ENCODE measurements at places on chromosomes 1 and 21.

DNA sequence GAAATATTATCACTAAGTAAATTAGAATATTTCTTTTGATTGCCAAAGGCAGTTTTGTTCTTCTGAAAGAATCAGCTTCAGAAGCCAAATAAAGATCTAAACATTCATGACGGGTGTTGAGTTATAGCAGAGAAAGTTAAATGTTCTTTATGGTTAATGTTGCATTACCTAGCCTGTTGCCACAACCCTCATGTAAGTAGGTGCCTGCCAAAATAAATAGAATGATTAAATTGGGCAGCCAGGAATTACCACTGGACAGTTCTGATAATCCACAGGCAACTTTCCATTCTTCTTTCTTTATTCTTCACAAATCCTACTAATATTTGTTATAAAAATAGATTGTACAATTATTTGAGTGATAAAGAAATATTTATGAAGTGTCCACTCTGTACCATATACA, 217.9 kb upstream of the NRIP1 start:
- no peak for DNase-seq

DNA sequence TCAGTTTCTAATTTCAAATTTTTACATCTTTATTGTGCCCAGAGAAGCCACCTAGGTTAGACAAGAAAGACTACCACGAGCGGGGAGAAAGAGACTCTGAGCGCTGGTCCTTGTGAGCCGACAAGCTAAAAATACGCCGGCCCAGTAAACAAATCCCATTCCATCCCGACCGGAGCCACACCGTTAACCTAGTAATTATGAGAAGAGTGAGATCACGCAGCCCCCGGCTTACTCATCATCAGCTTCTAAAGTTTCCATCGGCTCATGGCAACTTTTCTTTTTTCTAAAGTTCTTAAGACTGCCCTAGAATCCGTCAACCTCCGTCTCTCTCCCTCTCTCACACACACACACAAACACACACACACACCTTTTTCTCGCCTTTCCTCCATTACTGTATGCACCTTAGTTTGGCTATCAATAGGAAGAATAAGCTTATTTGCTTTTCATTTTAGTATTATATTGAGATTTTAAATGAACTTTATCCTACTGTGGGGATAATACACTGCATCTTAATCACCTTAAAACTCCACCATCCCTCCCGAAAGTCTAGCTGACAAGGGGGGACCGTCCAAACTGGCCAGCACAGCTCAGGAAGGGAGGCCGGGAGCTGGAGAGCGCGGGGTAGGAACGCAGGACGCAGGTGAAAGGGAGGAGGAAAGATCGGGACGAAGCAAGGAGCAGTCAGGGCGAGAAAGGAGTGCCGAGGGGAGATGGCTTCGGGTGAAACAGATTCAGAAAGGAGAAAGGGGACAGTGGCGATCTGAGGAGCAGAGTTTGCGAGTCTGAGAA, 728 bp downstream of the OTUD7B start:
- peak; percentile 40 for DNase-seq

DNA sequence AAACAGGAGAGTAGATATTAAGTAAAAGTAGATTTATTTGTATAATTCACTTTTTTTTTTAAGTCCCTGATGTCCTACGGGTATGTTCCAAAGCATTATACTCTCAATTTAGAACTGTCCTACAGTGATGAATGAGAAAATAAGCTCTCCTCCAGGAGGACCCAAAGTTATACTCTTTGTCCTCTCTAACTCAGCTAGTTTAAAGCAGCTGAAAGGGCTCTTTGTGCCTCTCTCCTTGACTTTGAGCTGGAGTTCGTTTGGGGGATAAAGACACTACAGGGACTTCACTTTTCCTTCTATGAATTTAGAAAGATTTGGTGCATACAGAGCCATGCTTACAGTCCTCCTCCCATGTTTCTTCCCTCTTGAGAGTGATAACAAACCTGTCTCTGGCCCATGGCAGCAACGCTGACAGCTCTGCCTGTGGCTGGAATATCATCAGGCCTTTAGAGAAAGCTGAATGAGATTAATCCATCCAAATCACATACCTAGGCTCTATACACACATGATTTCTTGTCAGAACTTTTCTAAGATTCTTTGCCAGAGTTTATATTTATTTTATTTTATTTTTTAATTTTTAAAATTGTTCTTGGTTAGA, 134.3 kb downstream of the PIK3R3 start:
- DNase-seq: no peak

DNA sequence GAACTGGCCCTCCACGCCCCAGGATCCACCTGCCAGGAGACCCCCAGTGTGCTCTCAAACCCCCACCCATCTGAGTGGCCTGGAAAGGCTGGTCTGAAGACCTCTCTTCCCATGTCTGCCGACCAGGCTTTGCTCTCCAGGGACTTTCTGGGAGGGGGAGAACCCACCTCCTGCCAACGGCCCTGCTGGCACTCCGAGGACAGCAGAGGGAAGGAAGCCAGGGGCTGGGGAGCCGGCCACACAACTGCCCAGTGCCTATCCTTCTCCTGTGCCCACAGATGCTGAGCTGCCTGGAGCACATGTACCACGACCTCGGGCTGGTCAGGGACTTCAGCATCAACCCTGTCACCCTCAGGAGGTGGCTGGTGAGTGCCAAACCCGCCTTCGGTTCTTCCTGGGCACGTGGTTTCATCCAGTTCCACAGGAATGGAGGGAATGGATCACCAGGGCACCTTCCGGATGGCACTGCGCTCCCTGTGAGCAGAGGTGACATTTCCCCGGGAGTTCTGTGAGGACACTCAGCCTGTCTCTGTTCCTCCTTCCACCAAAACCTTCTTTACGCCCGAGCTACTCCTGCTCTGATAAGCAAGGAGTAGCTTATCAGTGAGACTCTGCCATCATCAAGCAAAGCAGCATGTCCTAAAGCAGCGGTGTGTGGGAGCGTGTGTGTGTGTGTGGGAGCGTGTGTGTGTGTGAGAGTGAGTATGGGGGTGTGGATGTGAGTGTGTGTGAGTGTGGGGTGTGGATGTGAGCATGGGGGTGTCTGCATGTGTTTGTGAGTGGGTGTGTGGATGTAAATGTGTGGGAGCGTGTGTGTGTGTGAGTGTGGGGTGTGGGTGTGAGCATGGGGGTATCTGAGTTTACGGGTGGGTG, 105.5 kb downstream of the PDE9A start:
- no peak for DNase-seq

DNA sequence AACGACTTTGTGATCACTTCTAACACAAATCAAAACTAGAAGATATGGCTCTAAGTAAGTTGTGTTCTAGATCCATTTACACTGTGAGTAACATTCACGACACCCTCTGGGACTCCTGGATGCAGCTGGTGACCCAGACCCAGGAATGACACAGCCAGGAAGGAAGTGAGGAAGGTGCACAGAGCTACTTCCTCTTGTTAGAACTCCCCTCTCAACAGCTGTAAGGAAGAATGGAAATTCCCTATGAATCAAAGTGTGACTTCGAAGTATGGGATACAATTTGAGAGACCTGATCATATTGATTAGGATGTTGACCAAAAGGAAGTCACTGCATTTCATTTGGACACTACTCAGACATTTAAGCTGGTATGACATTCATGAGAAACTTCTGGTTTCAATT, 185.3 kb downstream of the NRIP1 start:
- no peak for DNase-seq

DNA sequence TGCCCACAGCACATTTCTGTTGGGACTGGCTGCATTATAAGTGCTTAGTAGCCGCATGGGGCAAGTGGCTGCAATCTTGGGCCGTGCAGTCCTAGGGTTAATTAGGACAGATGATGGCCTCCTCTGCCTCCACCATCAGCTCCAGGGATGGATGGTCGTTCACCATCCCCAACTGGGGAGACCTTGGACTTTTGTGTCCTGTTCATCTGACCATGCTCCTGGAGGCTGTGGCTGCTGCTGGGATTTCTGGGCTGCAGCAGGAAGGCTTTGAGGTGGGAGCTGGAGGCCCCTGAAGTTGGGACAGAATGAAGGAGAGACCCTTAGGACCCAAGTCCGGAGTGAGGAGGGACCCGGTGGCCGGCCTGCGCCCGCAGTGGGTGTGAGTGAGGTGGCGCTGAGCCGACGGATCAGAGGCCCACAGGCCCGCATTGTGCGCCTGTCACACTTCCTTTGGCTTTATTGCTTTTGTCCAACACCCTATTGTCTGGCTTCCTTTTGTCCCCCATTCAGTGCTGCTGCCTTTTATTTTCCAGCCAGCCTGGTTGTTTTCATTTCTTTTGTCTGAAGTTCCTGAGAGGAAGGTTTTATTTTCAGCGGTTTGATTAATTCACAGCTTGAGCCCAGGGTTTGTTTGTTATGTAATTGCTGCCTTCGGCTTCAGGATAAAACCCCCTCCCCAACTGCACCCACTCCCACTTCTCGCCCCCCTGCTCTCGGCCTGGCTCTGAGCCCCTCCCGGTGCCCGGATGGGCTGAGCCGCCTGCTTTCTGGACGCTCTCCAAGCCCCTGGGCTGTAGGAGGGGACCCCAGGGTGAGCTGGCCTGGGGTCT, 35.6 kb downstream of the SOX13 start:
- no peak for DNase-seq

DNA sequence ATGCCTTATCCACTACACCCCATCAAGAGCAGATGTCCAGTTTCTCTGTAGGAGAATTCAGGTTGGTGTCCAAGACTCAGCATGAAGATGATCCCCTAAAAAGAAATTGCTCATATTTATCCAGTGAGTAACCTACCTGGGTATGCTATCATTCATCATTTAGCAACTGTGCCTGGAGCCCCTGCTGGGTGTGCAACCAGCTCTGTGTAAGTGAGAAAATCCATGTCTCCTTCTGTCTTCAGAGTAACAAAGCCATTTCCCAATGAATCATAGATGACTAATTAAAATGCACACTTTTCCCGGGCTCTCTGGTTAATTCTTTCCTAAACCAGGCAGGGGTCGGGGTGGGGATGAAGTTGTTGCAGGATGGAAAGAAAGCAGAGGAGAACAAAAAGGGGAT, 35.8 kb downstream of the OLFML3 start:
- DNase-seq: no peak

GRCh38 chr1:185512442-185512841, 195.4 kb upstream of the IVNS1ABP start:
- no peak for DNase-seq

DNA sequence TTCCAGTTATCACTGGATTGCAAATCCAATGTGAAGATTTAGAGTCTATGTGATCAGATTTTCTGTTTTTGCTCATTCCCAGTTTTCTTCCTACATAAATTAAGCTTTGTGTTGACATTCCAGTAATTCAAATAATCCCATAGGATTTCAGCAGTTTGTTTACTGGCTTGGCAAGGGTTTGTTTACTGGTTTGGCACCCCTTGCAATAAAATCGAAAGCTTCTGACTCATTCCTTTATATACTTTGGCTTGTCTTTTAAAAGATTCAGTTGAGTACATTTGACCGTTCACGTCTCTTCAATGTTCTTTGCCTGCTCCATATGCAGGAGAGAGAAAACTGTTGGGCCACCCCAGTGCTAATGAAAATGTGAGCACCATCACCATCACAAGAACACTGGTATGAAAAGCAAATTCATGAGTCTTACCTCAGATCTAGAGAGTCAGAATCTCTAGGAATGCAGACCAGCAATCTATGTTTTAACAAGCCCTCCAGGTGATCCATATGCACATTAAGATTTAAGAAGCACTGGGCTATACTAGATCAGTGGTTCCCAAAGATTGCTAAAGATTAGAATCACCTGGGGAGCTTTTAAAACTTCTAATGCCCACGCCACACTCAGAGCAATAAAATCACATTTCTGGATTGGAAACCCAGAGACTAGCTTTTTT, 32.8 kb downstream of the ZC3H11B start:
- no peak for DNase-seq

- no peak for DNase-seq
Observed at GRCh38 chr21:45974073-45975019, 7.2 kb upstream of the COL6A1 start.

GRCh38 chr1:16906873-16907272, 11.1 kb downstream of the RNU1-2 start:
- no peak for DNase-seq

- DNase-seq: no peak
Observed at GRCh38 chr1:39431927-39432326, 59.5 kb upstream of the BMP8A start.

DNA sequence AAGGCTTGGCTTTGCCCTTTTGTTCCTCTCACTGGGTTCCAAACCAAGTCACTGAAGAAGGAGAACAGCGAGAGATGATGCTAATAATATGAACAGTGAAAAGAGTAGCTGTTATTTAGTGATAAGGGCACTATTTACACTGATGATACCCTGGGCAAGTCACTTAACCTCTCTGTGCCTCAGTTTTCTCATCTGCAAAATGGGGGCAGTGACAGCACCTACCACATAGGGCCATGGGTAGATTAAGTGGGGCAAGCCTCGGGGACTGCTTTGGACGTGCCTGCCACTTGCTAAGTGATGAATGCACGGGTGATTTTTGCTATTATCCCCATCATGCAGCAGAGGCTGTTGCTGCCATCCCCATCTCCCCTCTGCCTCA, 9.2 kb downstream of the ATP13A2 start:
- no peak for DNase-seq

- no peak for DNase-seq
Observed at GRCh38 chr1:46302641-46303037, 777 bp downstream of the LRRC41 start.

DNA sequence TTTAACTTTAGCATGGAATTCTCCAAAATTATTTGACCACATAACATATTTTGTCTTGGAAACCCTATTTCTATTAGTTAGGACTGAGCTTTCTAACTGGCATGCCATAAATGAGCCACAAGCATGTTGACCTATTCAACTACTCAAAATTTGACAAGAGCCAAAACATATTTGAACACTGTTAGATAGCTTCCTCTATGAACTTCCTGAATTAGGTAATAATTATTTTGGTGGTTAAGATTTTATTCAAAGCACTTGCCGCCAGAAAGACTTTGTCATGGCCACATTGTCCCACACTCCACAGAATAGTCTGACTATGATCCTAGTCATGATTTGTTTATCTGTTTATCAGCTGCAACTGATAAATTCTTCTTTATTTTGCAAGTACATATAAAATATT, 23.1 kb upstream of the CTPS1 start:
- DNase-seq: no peak

DNA sequence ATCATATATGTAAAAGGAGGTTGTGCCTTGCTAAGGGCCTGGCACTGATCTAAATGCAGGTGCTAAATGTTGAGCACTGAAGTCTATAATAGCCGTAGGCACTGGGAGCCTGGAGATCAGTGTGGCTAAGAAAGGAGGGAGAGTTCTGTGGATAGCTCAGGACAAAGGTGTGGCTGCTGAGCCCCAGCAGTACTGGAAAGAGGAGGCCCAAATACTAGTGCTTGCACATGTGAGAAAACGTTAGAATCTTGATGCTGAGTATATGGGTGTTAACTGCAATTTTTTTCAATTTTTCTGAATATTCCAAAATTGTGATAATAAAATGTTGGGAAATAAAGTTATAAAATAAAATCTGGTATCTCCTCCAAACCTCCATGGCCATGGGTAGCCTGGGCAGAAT, 62.5 kb upstream of the PTGFRN start:
- DNase-seq: no peak

DNA sequence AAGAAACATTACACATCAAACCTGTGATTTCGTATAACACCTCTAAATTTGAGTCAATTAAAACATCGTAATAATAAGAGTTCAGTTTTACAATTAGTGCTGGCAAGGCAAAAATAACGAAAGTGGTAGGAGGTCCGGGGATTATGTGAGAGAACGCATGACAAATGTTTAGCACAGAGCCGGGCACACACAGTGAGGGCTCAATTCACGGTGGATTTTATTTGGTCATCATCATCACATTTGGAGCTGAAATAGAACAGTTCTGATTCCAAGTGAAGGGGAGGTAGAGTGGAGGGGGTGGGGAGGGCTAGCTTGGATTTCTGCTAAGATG, 20.0 kb downstream of the H3-3A start:
- no peak for DNase-seq

GRCh38 chr1:230819976-230820375, 48.3 kb downstream of the C1orf198 start:
- no peak for DNase-seq

GRCh38 chr1:17662296-17662695, 92.8 kb upstream of the ACTL8 start:
- DNase-seq: no peak

Measured in CD4-positive, alpha-beta T cell treated with Interleukin-10 for 1 hour (primary cell).